NCI-H1694 treated with DMSO at 0.1 percent for 48 hours (cell line): ENCODE measurements at places on chromosomes 11 and 22.

- no peak for DNase-seq
Measured at GRCh38 chr11:30317030-30317429, 5.9 kb upstream of the ARL14EP start.

DNA sequence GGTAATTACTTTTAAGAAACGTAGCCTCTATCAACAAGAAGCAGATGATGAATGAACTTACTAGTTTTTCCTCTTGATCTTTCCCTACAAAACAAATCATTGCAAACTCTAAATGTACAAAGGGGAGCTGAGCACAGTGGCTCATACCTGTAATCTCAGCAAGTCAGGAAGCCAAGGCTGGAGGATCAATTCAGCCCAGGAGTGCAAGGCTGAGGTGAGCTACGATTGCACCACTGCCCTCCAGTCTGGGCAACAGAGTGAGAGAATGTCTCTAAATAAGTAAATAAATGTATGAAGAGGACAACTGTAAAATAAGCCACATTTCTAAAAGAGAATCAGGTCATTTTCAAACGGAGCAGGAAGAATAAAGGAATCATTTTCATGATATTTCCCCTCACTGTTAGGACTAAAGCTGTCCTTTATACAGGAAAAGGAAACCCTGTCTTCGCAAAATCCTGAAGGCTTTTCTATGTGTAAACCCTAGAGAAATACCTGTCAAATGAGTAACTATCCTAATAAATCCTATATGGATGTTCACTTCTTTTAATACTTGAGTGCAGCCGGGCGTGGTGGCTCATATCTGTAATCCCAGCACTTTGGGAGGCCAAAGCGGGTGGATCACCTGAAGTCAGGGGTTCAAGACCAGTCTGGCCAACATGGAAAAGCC, 41.2 kb downstream of the RRAS2 start:
- DNase-seq, result no peak

DNA sequence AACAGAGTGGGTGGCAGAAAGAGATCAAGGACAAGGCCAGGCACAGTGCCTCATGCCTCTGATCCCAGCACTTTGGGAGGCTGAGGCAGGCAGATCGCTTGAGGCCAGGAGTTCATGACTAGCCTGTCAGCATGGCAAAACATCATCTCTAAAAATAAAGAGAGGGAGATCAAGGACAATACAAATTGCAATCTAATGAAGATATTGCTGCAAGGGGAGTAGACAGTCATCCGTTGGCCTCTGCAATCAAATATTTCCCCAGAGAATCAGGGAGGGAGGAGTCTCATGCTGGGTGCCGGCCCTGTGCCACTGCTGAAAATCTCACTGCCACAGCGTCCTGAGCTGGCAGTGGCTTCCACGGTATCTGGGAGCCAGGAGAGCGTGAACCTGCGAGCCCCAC, 19.4 kb upstream of the IL17RA start:
- DNase-seq, result no peak

GRCh38 chr11:11552529-11553087, 69.2 kb downstream of the GALNT18 start:
- DNase-seq, result no peak
